ENCODE measurements at places on chromosomes 5 and 9.

DNA sequence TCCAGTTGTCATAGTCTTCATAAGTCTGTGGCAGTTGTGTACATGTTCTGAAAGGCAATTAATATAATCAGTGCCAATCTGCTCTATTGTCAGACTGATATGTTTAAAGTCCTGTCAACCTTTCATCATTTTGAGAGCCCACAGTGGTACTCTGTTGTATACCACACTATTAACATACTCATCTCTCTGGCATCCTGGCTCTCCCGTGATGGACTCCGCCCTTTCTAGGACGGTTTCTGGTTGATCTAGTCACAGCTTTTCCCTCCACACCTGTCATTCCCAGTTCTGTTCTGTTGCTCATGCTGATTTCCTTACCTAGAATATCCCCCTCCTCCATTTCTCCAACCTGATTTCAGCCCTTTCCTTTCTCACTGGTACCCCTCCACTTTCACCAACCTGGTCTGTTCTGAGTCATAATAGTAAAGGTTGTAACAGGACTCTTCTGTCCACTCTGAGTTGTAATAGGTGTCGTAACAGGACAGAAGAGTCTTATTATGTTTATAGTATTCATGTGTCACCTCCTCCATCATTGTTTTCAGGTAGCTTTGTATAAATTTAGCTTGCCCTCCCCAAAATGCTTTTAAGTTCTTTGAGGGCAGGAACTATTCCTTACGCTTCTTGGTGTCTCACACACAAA, 4.1 kb downstream of the PTCD2 start:
- no peak for DNase-seq

- DNase-seq: no peak
Observed at GRCh38 chr9:113501852-113502251, 38.3 kb downstream of the RGS3 start.

DNA sequence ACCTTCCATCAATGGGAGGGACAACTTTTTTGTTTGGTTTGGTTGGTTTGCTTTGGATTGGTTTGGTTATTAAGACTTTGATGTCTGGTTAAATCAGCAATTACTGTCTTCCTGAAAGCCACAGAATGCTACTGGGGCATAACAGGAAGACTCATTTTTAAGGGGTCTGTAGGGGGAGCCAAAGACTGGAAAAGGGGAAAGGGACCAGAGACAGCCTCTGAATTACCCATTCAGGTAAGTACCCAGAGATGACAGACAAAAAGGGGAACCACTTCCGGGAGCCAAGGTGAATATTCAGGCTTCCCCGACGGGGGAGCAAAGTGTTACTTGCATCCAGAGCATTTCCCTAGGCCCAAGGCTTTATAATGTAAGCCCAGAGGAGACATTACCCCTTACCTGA, 4.6 kb upstream of the FEM1C start:
- DNase-seq: no peak

DNA sequence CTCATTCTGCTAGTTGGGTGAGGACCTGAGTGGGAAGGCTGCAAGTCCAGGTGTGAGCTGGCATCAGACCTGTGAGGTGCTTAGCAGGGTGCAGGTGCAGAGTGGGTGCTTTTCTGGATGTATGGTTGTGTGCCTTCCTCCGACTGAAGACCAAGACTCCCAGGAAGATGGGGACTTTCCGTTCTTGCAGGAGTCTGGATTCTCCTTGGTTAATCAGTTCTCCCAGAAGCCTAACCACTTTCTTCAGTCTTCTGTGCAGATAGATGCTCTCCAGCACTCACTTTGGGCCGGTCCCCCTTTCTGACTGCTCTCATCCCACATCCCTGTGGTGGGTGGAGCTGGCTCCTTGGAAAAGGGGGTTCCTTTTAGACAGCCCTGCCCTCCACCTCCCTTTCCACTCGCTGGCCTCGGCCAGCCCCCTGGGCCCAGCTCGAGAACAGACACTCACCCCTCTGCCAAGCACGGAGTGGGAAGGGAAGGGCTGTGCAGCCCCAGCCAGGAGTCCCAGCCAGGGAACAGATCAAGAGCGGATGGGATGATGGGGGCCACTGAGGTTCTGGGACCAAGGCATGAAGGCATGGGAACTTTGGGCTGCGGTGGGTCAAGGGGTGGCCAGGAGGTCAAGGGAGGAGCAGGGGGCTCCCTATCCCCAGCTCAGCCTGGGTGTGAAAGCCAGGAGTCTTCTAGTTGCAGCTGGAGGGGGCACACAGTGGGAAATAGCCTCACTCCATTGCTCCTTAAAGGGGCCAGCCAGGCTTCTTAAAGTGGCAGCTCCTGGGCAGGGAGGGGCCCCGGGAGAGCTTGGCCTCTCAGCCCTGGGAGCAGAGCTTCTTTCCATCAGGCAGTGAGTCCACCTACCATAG, 62.4 kb downstream of the FGF18 start:
- no peak for DNase-seq

DNA sequence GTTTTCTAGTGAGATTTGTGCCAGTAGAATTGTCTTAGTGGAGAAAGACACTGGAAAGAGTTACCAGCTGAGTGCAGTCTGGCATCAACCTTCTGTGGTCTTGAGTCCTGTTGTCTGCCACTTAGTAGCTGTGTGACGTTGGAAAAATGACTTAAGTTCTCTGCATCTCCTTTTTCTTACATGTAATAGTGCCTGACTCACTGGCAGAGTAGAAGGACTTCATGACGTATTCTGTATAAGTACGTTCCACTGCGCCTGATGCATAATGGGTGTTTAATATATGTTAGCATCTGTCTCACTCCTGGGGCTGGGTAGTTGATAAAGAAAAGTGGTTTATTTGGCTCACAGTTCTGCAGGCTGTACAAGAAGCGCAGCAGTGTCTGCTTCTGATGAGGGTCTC, 144.8 kb downstream of the ST8SIA4 start:
- no peak for DNase-seq

GRCh38 chr9:83349031-83349430, 189.2 kb downstream of the FRMD3 start:
- DNase-seq: no peak

DNA sequence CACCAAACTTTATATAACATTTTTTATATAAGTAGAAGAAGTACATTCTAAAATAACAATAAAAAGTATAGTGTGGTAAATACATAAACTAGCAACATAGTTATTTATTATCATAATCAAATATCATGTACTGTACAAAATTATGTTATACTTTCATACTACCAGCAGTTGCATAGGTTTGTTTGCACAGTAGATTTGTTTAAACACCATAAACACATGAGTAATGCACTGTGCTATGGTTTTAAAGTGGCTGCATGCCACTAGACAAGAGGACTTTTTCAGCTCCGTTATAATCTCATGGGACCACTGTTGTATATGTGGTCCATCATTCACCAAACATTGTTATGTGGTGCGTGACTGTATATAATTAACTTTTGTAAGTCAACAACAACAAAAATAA, 137.6 kb downstream of the DRD1 start:
- no peak for DNase-seq

- no peak for DNase-seq
Observed at GRCh38 chr9:128512820-128513219, 8.3 kb downstream of the GLE1 start.

GRCh38 chr5:76622973-76623596, at the start of gene F2RL2:
F2RL2 (minus strand) TSS chr5:76623403; CDS start chr5:76623230, 173 bp downstream.
- DNase-seq: no peak
